Kasumi-1 (cell line): ENCODE measurements at places on chromosomes 3 and 15.

- DNase-seq: no peak
These were observed 55.4 kb upstream of the PIAS1 start for GRCh38 chr15:67998599-67999133.

DNA sequence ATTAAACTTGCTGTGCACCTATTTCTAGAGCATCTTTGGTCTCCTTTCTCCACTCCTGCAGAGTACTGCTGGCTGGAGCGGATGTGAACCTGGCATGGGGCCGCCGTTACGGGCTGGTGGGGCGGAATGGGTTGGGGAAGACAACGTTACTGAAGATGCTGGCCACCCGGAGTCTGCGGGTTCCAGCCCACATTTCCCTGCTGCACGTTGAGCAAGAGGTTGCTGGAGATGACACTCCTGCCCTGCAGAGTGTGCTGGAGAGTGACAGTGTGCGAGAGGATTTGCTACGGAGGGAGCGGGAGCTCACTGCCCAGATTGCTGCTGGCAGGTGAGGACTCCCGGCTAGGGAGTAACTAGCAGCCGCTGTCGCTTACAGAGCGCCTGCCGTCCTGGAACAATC is 2.1 kb downstream of the ABCF3 start:
- DNase-seq: no peak

DNA sequence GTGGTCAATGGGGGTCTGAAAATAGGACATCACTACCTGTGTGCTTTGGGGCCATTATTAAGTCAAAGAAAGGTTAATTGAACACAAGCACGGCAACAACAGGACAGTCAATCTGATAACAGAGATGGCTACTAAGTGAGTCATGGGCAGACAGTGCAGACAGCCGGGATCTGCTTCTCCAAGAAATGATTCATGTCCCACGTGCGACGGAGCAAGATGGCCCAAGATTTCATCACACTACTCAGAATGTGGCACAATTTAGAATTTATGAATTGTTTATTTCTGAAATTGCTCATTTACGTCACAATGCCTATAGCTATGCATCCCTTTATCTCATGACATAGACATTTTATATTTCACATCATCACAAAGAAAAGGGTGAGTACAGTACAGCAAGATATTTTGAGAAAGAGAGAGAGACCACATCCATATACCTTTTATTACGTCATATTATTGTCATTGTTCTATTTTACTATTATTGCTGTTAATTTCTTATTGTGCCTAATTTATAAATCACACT is 770.6 kb upstream of the NR2F2 start:
- DNase-seq: no peak

DNA sequence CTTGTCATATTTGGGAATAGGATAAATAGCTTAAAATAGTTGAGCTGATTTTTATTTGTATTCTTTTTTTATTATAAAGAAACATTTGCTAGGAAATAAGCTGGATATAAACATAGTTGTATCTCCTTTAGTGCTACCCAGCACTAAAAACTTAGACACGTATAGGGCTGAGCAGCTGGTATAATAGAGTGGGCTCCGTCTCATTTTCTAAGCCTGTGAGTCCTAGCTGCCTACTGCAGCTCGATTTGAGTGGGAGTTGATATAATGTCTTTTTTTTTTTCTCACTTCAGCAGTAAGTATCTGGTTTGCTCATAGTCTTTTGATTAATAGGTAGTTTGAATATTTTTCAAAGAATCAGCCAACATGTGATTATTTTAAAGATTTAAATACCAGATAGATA is 34.2 kb downstream of the TFG start:
- DNase-seq: no peak

DNA sequence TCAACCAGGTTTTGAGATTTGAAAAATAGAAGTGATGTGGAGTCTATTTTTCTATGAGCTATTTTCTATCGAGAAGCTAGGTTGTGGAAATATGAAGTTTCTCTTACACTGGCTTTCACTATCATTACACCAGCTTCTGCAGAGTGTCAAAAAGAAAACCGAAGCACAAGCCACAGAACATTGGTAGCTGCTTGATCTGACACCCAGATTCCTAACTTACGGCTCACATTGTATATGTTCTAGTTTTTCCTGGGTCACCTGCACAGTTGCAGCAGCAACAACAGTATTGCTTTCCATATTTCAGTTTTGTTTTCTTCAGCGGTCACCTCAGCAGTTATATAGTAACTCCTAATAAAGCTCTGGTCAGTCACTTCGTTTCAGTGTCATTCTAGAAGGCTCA is 790.1 kb downstream of the PLOD2 start:
- DNase-seq: no peak

GRCh38 chr3:129046037-129046731 is 14.4 kb upstream of the GP9 start:
- DNase-seq: no peak
